ENCODE measurements at places on chromosomes 1 and 21.

GRCh38 chr1:8427986-8428385 lies 110.1 kb downstream of the SLC45A1 start:
- peak; percentile 61 for DNase-seq

GRCh38 chr1:113977906-113978305 lies 1.4 kb upstream of the OLFML3 start:
- DNase-seq: no peak

GRCh38 chr1:186626356-186626932 lies 53.8 kb downstream of the PTGS2 start:
- DNase-seq: peak; percentile 22

DNA sequence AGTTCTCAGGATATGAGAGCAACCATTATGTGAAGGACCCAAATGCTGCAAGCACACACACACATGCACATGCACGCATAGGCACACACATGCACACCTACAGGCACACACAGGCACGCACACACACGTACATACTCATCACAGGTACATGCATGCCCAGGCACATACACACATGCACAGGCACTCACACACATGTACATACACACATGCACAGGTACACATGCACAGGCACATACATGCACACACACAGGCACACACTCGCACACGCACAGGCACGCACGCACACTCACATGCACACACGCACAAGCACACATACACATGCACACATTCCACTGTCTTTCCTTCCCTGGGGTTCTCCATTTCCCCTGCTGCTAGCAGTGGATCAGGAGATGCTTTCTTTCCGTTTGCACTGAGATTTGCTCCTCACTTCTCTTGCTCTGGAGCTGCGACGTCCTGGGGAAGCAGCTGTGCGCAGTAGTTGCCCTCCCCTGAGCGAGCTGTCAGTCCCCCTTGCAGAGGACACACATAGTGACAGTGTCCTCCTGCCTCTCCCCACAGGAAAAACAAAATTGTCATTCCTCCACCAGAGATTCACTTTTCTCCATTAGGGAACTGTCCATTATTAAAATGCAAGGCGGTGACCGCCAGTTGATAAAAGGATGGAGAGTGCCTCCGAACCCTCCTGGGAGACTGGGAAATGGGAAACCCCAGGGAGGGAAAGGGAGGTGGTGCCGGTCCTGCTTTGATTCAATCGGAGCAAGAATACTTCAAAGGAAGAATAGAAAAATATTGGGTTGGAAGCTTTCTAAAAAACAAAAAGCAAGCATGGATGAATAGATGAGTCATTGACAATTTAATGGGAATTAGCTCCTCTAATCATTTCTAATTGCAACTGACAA lies 69.5 kb downstream of the WDR4 start:
- DNase-seq: no peak

DNA sequence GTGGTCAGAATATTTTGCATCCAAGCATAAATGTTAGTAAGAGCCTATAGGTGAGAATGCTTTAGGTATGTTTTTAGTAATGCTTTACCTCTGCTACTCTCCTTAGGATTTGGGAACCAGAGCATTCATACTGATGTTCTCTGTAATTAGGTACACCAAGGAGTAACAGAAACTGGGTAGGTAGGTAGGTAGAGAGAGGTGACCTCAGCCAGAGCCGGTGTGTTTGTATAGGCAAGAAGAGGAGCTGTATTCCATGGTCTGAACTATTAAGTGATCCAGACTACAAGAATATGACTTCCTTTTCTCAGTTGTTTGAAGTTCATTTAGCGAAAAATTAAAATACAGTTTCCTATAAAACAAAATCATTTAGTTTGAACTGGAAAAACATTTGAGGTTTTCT lies 108.5 kb downstream of the SDCCAG8 start:
- no peak for DNase-seq
